GM19239 (cell line): ENCODE measurements at places on chromosomes 1 and 21.

- DNase-seq: no peak
These were observed 44.7 kb upstream of the FMO2 start for GRCh38 chr1:171140401-171140800.

GRCh38 chr1:41386196-41386663 lies 25.0 kb downstream of the FOXO6 start:
- DNase-seq: no peak

DNA sequence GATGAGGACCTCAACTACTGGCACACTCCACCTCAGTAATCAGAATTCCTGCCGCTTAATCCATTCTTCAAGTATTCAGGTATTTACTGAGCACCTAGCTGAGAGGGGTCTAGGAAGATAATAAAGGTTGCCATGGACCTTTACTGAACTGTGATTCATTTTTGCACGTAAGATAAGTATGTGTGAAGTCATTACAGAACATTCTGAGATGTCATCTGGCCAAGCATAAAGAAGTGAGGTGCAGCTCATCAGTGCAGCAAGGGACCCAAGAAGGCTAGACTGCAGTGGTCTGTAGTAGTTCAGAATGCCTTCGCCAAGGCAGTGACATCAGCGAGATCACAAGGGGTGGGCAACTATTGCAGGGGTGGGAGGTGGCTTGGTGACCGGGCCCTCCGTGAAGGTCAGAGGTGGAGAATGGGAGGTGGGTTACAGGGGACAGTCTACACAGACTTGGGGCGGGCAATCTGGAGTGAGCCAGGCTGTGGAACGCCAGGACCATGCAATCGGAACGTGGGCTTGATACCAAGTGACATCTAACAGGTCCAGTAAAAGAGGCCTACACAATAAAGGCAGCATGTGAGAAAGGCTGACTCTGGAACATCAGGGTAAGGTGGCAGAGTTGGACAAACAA lies 107.4 kb downstream of the SLC45A1 start:
- DNase-seq: no peak

DNA sequence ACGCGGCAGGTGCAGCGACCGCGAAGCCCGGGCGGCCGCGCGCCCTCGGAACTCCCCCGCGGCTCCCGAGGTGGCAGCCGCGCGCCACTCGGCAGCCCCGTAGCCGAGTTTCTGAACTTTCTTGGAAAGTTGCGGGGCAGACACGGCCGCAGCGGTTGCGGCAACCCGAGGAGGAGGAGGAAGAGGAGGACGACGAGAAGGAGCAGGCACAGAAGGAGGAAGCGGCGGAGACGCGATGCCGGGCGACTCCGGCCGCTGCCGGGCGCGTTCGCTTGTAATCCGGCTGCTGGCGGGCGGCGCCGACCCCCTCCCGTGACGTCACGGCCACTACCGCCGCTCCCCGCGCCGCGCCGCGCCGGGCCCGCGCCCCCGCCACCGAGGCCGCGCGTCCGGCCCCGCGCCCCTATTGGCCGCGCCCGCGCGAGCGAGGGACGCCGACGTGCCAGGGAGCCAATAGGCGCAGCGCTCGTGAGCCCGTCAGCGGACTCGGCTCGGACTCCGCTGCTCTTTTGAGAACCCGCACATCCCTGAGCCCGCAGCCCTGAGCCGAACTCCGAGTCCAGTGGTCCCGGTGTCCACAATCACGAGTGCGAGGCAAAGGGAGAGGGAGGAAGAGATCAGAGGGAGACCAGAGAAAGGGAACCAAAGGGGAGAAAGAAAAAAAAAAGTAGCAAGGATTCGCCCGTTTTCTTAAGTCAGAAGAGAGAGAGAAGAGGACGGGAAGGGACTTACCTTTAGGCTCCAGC lies 736 bp upstream of the BARHL2 start:
- no peak for DNase-seq
